ENCODE measurements at places on chromosomes 6 and 20.

DNA sequence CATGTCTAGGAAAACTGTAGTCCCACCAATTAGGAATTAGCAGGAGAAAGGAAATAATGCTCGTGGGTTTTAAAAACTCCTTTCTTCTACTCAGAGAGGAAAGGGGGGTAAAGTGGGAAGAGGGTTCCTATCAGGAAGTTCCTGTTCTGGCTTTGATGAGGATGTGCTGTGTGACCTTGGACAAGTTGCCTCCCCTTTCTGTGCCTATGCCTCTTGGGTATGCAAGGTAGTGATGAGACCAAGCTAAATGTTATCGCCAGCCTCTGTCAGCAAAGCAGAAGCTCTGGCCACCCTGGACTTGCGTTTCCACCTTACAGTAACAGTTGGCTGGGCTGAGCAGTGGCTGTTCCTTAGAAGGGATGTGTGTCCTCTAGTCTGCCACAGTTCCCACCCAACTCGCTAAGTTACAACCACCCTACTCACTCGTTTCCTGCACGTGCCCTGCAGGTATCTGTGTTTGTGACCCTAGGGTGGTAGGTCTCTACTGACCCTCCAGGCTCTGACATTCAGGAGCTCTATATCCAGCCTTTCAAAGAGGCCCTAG lies 110.0 kb downstream of the PREX1 start:
- no peak for DNase-seq

- no peak for DNase-seq
These were observed 204.5 kb downstream of the UBE3D start for GRCh38 chr6:82861121-82861520.

DNA sequence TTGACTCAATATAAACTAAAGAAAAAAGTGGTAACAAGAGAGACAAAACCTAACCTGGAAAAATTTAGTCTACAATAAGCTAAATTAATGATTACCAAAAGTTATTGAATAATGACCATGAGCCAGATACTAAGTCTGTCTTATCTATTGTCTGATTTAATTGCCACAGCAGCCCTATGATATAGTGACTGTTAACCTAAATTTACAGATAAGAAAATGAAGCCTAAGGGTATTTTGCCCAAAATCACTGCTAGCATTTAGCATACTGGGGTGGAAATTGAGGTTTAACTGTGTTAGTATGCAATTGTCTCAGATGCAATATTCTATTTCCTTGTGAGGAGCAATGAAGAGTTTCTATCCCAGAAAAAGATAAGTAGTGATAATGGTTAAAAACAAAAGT lies 361.0 kb upstream of the EYS start:
- DNase-seq = no peak

- no peak for DNase-seq
These were observed 24.7 kb downstream of the ENTPD6 start for GRCh38 chr20:25220021-25220730.

DNA sequence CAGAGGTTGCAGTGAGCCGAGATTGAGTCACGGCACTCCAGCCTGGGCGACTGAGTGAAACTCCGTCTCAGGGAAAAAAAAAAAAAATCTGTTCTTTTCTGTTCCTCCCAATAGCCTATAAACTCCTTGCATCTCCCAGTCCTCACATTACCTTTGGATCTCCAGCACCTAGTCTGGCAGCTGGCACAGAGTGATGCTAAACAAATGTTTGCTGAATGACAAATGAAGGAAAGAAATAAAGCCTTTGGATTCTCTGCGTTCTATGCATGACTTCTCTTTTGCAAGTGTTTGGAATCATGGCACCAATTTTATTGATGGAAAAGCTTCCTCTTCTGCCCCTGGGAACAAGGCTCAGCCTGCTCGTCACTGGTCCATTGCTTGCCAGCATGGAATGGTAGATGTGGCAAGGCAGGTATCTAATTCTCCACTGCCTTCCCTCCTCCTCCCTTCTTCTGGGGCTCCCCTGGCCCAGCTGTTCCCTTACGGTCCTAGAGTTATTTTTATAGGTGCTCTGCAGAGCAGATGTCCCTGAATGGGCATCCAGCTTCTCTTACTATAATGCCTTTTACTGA lies 53.6 kb upstream of the FYN start:
- DNase-seq = no peak

DNA sequence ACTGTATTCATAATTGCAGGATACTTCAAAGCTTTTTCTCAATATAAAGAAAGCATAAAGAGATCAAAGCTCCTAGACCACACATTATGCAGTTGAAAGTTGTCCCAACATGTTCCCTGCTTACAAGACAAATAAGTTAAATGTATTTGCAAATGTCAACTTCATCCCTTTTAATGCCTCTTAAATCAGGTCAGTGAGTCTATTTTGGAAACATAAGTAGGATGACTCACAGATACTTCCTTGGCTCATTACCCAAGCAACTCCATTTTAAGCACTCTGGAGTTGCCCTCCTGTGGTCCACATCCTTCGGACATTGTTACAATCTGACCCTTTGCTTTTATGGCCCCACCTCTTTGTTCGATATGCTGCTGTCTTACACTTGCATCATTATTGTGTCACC lies 162.0 kb downstream of the FAXC start:
- no peak for DNase-seq
